ENCODE measurements at places on chromosomes 7 and 10. TPM values are rescaled to one million over a fixed set of nuclear protein-coding genes. Genes with fewer than 3 reads are reported as not detected.

DNA sequence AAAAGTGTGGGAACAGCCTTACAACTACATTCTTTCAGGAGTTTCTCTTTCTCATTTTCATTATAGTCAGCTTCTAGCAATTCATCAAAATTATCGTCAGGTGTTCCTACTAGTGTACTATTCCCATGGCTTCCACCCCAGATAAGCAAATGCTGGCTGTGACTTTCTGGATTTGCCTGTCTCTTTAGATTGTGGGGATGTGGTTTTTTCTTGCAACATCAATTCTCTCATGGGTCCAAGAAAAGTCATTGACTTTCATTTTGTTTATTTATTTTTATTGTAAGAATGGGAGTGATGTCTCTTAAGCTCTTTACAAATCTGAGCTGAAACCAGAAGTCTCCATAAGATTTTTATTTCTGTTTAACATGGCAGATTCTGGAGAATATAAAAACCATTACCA is 349.7 kb upstream of the SEMA3C start:
- DNase-seq = no peak

DNA sequence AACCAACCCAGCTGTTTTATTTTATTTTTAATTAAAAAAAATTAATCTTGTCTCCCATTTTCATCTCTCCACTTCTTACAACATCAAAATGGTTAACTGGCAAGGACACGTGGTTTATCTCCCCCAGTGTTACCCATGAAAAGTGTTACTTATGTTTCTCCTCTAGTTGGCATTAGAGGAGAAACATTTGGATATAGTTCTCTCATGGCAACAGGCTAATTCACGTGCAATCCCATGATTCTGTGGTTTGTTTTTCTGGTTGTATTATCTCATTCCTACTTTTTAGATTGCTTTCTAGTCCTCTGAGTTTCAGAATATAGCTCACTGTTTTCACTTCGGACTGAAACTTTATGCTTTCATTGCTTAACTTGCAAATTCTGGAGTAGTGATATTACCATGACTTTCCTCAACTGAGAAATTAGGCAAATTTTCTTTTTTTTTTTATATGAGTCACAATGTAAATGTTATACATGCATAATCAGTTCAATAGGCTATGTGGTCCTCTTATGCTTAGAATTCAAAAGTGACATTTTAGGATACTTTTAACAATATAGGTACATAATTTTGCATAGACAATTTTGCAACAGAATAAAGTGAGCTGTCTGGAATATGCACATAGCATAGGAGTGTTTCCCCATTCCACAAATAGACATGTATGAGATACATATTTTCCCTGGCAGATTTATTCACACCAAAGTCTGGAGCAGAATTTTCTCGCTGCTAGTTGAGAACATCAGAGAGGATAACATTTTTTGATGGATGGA is 43.0 kb downstream of the LHFPL3 start:
- DNase-seq = no peak

Gene ZNF853
- 23.6 TPM for total RNA-seq

DNA sequence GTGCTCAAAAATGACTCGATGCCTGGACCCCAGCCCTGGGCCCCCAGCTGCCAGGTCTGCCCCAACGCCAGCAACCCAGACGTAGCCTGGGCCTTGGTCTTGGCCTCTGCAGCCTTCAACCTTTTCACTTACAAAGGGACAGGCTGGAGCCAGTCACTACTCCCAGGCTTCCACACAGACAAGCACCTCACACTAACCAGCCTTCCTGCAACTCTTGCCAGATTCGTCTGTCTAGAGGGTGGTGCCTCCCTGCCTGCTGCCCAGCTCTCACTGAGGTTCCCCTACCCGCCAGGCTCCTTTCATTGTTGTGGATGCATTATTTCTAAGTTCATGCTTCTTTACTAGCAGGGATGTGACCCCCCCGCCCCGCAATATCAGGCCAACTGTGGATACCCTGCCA is 56.3 kb downstream of the NUDCD3 start:
- DNase-seq = no peak

Gene OLAH
- 0.41 TPM for total RNA-seq

DNA sequence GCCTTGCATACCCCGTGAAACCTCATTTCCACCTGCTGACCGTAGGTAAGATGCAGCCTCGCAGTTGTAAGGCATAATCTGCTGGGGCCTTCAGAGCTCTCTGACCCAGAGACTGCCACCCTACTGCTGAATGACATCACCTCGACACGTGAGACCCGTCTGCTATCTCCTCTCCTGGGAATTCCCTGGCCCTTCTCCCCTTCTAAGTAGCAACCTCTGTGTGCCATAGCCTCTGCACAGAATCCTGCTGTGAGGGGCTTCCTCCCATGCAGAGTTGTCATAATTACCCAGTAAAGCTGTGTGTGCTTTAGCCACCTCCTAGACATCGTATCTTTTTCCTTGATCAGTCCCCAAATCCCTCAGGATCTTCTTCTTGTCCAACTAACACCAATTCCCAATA is 106.7 kb downstream of the CACNB2 start:
- DNase-seq = no peak

Gene ZNF783
- total RNA-seq = 12.2 TPM

- DNase-seq = no peak
Observed at GRCh38 chr10:3828404-3829155, 43.6 kb upstream of the KLF6 start.

Gene GIMAP1
- 0.82 TPM for total RNA-seq

GRCh38 chr10:92993699-92994272 is 66.8 kb upstream of the CYP26C1 start:
- DNase-seq = no peak

Gene ELFN1
- 5.7 TPM for total RNA-seq

DNA sequence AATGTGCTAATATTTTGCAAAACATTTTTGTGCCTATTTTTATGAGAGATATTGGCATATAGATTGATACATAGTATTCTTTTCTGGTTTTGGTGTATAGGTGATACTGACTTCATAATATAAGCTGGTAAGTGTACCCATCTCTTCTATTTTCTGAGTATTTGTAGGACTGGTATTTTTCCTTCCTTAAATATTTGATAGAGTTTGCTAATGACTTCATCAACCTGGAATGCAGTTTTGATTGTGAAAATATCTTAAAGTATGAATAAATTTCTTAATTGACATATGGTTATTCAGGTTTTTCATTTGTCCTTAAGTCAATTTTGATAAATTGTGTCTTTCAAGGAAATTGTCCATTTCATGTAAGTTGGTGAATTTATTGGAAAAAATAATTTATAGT is 6.1 kb upstream of the SCRN1 start:
- DNase-seq = no peak

GRCh38 chr7:91079487-91079886 is 184.7 kb upstream of the FZD1 start:
- DNase-seq = no peak

DNA sequence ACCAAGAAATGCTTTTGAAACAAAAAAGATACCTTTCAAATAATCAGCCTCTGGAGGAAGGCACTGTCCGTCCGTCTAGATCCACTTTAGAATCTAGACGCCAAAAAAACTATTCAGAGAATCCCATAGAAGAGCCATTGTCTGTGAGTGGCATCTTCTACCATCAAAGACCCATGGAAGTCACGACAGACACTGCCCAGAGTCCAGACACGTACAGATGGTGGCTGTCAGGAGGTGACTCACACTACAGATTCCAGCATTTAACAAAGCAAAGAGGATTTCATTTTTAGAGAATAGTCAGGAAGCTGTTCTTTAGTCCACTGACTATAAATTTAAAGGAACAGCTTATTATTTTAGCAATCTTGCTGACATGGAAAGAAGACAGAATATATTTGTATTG is 11.7 kb downstream of the C1QL3 start:
- DNase-seq = no peak

Gene PDZD7
- total RNA-seq = 10.2 TPM

- DNase-seq = no peak
Observed at GRCh38 chr10:71737834-71738197, 18.2 kb upstream of the C10orf105 start.

Measured in frontal cortex (tissue), 4 donors.